ENCODE measurements at places on chromosomes 12 and 14. TPM values are rescaled to one million over a fixed set of nuclear protein-coding genes. Genes with fewer than 3 reads are reported as not detected.

TMEM119 gene
- total RNA-seq = not detected

GDF3 gene
- not detected for total RNA-seq

MYH6 gene
- total RNA-seq = not detected

PABPN1 gene
- total RNA-seq = 164 TPM

ADAMTS20 gene
- not detected for total RNA-seq

CCND2 gene
- total RNA-seq = not detected

SDSL gene
- total RNA-seq = 24.1 TPM

SAMD15 gene
- total RNA-seq = 2.6 TPM

P2RX2 gene
- total RNA-seq = not detected

Data from A549 treated with CpdA at 1 μM for 4 hours (cell line).